ENCODE measurements at places on chromosomes 7 and 10.
A peak's percentile ranks its signal among the peaks of the same experiment; 100 is the strongest.

GRCh38 chr7:96832092-96832662 lies 122.5 kb upstream of the SEM1 start:
- no peak for DNase-seq

- DNase-seq = no peak
Measured at GRCh38 chr10:29949411-29950011, 109.9 kb downstream of the JCAD start.

- DNase-seq = no peak
Measured at GRCh38 chr10:70751356-70751755, 33.8 kb downstream of the TBATA start.

GRCh38 chr10:124539935-124540641 lies 78.5 kb downstream of the LHPP start:
- peak; percentile 81 for DNase-seq

GRCh38 chr7:148014541-148014940 lies 576.0 kb upstream of the C7orf33 start:
- DNase-seq = no peak

All from ovary (tissue), 10 donors.